ENCODE measurements at places on chromosomes 12 and 14. TPM values are rescaled to one million over a fixed set of nuclear protein-coding genes. Genes with fewer than 3 reads are reported as not detected.

NYNRIN gene
- 16.5 TPM for total RNA-seq

MFAP5 gene
- 211 TPM for total RNA-seq

TAS2R42 gene
- not detected for total RNA-seq

IAPP gene
- total RNA-seq = not detected

FBXO34 gene
- 17.2 TPM for total RNA-seq

TEAD4 gene
- total RNA-seq = 35.5 TPM

KCNA5 gene
- total RNA-seq = 2.9 TPM

ZNF839 gene
- total RNA-seq = 8.2 TPM

CATSPERB gene
- total RNA-seq = 0.80 TPM

SCARB1 gene
- total RNA-seq = 7.3 TPM

PMCH gene
- not detected for total RNA-seq

KRT72 gene
- total RNA-seq = not detected

CAND1 gene
- total RNA-seq = 86.7 TPM

VASH1 gene
- 18.6 TPM for total RNA-seq

RTL1 gene
- 12.8 TPM for total RNA-seq

STXBP6 gene
- 21.4 TPM for total RNA-seq

TTC7B gene
- 17.6 TPM for total RNA-seq

SPX gene
- total RNA-seq = 12.9 TPM

EFS gene
- 20.8 TPM for total RNA-seq

LRP6 gene
- 43.4 TPM for total RNA-seq

ACOT6 gene
- total RNA-seq = not detected
